Inflammatory macrophage treated with lipopolysaccharide for 1 hour (primary cell): ENCODE measurements at places on chromosomes 6 and 20.

- peak; percentile 41 for DNase-seq
Observed at GRCh38 chr20:59207742-59208357, 44.2 kb downstream of the ZNF831 start.

DNA sequence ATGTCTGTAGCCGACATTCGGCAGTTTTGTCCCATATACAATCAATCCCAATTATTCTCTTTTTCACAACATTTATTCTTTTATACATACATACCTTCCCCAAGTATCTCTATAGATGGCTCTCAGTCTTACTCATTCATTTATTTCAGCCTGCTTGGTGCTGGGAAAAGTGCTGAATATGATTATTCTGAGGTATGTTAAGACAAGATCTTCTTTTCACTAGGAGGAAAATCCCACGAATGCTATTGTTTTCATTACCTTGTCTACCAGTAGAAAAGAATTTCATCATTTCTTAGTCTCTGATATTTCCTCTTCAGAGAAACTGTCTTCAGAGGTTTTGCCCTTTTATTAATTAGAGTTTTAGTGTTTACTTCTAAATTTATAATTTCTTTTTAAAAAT is 13.7 kb upstream of the BPIFA3 start:
- DNase-seq = no peak

DNA sequence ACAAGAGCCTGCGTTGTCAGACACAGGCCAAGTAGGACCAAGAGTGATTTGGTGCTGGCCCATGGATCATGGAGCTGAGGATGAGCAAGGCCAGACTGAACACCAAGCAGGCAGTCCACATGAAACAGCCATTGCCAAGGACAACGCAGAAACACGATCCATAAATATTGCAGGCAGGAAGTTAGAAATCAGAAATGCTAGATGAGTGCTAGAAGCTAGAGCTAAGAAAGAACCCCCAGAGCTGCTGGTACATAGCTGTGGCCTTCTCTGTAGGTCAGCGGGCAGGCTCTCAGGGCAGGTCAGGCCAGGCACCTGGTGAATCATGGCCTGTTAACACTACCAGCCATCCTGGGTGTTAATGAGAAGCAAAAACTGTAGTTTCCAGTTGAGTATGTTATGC is 119.7 kb downstream of the ALDH8A1 start:
- no peak for DNase-seq

GRCh38 chr20:1405801-1406200 is 12.9 kb upstream of the FKBP1A start:
- peak; percentile 72 for DNase-seq

DNA sequence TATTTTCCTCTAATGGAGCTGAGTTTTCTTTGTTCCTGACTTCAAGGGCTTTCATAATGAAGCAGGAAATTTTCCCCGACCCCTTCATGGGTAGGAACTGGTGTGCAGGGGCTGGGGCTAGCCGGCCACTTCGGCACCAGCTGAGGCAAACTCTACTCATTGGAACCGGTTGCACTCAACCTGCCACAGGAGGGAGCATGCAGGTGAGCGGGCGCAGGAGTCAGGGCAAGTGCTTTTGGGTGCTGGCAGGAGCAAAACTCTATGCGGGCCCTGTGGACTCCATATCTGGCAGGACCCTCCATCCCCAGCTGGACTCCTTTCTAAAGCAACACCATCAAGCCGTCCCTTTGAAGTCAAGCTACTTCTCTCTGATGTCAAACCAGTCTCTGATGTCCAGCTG is 244.2 kb downstream of the EPM2A start:
- no peak for DNase-seq

DNA sequence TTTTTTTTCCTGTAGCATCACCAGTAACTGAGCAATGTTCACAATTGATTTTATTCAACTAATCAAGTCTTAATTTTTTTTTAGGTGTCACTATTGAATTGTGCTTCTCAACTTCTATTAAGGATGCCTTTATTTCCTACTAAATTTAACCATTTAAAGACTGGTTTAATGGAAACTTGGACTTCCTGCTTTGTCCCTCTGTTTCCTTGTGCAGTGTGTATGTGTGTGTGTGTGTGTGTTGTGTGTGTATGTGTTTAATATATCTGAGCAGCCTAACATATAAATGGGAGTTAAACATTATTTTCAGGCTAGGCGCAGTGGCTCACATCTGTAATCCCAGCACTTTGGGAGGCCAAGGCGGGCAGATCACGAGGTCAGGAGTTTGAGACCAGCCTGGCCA is 1.8 kb downstream of the SERPINB6 start:
- DNase-seq = no peak

DNA sequence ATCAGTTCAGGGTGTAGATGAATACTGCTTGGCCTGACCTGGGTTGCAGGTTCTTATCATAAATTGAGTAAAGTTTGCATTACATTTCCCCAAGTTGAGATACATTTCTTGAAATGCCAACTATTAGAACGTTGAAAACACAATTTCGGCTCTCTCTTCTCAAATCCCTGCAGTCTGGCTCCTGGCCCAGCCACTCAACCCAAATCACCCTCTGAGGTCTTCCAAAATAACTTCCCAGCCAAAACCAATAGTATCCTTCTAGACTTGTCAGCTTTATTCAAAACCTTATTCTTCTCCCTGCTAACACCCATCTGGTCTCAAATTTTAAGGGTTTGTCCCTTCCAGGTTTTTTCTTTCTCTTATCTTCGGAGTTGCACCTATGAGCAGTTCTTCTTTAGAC is 263.6 kb downstream of the EYA4 start:
- no peak for DNase-seq

DNA sequence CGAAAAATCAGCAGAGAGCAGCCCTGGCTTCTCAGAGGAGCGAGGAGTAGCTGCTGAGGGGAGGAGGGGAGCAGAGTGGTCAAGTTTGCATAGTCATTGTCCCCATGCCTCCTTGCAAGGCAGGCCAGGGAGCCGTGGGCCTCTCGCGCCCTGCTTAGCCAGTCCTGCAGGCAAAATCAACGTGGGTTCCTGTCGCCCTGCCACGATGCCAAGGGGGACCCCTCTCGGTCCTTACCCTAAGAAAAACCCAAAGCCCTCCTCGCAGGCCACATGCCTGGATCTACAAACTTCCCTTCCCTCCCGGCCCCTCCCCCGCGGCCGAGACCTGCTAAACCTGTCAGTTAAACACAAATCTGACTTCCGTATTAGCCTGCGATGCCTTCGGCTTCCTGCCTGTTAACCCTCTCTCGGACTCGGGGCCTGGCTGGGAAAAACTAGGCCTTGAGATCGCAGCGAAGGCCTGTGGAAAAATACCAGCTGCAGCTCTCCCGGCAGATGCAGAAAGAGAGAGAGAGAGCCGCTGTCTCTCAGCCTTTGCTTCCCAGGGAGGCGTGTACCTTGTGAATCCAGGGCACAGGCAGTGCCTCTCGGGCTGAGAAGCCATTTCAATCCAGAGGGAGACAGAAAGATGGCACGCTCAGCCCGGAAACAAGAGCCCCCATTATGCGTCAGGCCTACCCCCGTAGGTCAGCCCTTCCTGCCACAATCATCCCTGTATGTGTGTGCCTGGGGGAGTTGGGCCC is 968 bp upstream of the ZMYND8 start:
- peak; percentile 64 for DNase-seq

DNA sequence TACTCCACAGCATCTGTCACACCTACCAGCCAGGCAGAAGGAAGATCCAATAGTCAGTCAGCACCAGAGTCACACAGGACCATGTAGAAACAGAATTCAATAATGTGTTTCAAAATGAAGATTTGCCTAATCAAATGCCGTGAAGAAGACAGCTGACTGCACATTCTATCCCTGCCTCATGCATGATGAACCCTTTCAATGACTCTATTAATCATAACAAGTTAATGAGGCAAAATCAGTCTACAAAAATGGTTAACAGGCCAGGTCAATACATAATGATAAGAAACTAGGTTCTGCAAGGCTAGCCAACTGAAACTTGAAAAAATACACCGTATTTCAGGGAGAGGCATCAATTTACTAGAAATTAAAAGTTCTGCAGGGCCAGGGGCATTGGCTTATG is 6.7 kb upstream of the PNRC1 start:
- DNase-seq = no peak

DNA sequence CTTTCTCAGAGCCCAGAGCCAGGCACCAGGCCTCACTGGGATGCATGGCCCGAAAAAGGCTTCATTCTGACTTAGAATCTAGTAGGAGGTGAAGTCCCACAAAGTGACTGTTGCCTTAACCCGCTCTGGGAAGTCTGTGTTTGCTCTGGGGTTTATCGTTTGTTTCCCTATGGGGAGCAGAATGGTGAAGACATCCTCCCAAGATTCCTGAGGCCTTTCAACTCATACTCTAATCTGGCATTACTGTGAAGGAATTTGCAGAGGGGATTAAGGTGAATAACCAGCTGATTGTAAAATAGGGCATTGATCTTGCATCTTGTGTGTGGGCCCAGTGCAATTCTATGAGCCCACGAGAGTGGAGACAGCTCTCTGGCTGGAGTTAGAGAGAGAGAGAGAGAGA is 67.8 kb downstream of the CDH26 start:
- no peak for DNase-seq

GRCh38 chr6:69138148-69138547 is 503.1 kb downstream of the ADGRB3 start:
- DNase-seq = no peak
